Fibroblast of skin of left biceps (primary cell): ENCODE measurements at places on chromosomes 12 and 14.
A peak's percentile ranks its signal among the peaks of the same experiment; 100 is the strongest.

DNA sequence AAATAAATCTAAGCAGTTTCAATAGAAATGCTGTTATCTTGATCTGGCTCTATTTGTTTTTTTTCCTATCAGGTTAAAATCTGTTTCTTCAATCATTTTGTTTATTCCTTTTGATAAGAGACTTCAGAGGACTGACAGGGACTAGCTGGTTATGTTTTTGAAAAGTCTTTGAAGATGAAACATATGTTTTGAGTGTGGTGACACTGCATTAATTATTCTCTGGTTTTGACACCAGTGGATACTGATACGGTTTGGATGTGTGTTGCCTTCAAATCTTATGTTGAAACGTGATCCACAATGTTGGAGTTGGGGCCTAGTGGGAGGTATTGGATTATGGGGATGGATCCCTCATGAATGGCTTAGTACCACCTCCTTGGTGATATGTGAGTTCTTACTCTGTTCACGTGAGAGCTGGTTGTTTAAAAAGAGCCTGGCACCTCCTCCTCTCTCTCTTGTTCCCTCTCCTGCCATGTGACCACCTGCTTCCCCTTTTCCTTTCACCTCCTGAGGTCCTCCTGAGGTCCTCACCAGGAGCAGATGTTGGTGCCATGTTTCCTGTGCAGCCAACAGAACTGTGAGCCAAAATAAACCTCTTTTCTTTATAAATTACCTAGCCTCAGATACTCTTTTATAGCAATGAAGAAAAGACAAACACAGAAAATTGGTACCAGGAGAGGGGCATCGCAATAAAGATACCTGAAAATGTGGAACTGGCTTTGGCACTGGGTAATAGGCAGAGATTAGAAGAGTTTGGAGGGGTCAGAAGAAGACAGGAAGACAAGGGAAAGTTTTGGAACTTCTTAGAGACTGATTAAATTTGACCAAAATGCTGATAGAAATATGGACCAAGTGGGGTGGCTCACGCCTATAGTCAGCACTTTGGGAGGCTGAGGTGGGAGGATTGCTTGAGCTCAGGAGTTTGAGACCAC lies 23.0 kb downstream of the RASSF3 start:
- no peak for DNase-seq

GRCh38 chr12:128536810-128537209 lies 269.8 kb downstream of the TMEM132C start:
- no peak for DNase-seq

- no peak for DNase-seq
These were observed 16.9 kb downstream of the AEBP2 start for GRCh38 chr12:19456176-19456575.

DNA sequence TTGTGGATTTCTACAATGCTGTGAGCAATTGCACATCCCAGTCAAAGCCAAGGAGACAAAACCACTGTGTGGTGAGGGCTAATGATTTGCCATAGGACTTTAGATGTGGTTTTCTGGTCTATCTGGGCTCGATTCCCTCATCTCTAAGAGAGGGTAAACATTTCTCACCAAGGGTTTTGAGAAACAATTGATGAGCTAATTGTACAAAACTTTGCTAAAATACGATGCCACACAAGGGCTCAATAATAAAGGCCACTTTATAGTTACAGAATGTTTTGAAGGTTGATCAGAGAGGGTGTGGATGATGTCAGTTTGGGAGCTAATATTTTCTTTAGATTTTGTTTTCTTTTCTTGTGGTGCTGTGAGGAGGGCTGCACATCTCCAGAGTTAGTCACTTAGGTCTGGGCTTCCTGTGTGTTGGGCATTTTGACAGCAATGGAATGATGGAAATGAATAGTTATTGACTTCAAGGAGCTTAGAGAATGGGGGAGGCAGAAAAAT lies 60.8 kb upstream of the SLC38A4 start:
- peak; percentile 58 for DNase-seq

DNA sequence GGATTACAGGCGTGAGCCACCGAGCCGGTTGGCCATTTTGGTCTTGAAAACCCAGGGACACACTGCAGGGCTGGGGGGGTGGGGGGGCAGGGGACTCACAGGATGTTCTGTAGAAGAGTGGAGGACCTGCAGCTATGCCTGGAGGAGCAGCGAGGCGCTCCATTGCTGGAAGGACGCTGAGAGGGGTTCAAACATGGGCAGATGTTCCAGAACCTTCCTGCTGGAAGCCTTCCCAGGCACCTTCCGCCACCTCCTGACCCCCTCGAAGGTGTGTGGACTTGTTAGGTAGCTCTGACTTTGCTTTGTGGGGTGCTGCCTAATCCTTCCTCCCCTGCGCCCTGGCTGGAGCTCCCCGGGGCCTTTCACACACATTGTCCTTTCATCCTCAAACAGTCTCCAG lies 19.6 kb upstream of the PPP1R13B start:
- no peak for DNase-seq

- no peak for DNase-seq
These were observed 28.9 kb upstream of the LTA4H start for GRCh38 chr12:96064271-96064670.

- no peak for DNase-seq
These were observed 15.5 kb downstream of the C14orf132 start for GRCh38 chr14:96054661-96055060.
